Foreskin melanocyte (primary cell): ENCODE measurements at places on chromosomes 1 and 21.

- peak; percentile 26 for DNase-seq
Observed at GRCh38 chr1:223531742-223532341, 133.7 kb downstream of the CAPN8 start.

- no peak for DNase-seq
Observed at GRCh38 chr1:165431079-165431478, 13.8 kb downstream of the RXRG start.

- no peak for DNase-seq
Observed at GRCh38 chr1:83790446-83790845, 208.5 kb downstream of the TTLL7 start.

- DNase-seq, result no peak
Observed at GRCh38 chr21:24617819-24618218, 989.5 kb downstream of the MRPL39 start.

DNA sequence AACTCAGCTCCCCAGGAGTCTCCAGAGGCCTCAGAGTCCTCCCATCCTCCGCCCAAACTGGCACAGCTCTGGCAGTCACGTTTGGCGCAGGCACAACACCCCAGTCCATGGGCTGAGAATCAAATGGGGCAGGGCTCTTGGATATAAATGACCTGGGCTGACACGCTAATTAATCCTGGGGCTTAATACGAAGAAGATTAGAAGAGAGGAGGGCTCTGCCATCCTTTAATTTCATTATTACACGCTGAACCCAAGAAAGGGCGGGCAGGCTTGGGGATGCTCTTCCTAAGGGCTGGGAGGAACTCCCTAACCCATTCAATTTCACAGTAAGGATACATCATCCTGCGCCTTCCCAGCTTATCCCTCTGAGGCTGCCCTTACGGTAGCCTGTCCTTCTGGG lies 2.4 kb downstream of the GRIK3 start:
- no peak for DNase-seq

DNA sequence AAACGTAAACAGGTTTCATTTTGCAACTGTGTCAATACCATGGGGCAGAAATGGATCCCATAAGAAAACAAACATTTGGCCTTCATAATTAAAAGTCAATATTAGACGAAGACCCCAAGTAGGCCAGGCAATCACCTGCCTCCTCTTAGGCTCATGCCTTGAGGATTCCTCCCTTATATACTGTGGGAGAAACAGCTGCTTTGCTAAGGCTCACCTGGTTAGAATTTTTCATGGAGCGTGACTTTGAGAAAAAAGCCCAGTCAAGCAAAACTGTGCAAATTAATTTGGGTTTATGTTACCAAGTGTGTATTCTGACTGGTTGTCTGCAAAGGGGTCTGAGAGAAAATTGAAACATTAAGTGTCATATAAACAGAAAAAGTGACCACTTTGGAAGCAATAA lies 605.3 kb upstream of the USP24 start:
- no peak for DNase-seq

DNA sequence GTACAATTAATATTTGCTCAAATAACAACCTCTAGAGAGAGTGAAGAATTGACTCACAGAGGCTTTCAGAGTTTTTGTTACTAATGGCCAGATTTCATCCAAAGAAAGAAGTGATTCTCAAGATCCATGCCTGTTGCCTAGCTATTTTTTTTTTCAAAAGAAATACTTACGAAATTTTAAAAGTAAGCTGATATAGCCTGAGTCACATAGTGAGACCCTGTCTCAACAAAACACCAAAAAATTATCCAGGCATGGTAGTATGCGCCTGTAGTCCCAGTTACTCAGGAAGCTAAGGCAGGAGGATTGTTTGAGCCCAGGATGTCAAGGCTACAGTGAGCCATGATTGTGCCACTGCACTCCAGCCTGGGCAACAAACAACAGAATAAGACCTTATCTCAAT lies 14.6 kb downstream of the PALMD start:
- DNase-seq, result no peak

- DNase-seq, result peak; percentile 24
Observed at GRCh38 chr1:65009724-65010420, 43.5 kb upstream of the JAK1 start.

GRCh38 chr1:173489149-173489600 lies 12.0 kb downstream of the PRDX6 start:
- no peak for DNase-seq

- DNase-seq, result no peak
Observed at GRCh38 chr1:37255136-37255795, 219.1 kb upstream of the ZC3H12A start.

- no peak for DNase-seq
Observed at GRCh38 chr1:177976596-177976995, 6.7 kb upstream of the SEC16B start.

DNA sequence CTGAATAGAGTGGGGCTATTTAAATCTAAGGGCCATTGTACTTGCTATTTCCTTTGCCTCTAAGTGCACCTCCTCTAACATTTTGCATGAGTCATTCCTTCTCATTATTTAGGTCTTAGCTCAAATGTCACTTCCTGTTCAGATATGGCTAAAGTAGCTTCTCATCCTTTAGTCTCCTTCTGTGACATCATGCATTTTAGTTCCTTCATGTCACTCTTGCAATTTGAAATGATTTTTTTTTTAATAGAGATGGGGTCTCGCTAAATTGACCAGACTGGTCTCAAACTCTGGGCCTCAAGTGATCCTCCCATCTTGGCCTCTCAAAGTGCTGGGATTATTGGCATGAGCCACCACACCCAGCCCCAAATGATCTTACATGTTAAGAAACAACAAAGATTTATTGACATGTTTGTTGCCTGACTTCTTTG lies 6.6 kb downstream of the TBX19 start:
- DNase-seq, result peak; percentile 19

DNA sequence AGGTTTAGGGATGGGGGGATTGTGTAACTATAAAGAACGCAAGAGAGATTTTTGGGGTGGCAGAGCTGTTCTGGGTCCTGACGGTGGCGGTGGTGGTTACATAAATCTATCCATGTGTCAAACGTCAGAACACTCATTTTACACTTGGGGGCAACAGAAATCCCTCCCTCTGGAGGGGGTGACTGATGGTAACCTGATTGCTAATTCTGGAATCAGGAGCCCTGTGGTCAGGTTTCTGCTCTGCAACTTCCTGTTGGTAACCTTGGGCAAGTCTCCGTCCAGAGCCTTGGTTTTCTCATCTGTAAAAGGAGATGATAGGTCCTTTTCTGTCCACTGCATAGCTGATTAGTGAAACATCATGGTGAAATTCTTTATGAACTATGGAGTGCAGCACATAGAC lies 40.9 kb downstream of the ALPL start:
- no peak for DNase-seq

- no peak for DNase-seq
Observed at GRCh38 chr1:113246929-113247328, 143.4 kb upstream of the MAGI3 start.

GRCh38 chr1:207812778-207813511 lies 61.1 kb downstream of the CD46 start:
- no peak for DNase-seq

GRCh38 chr1:182249201-182249676 lies 142.4 kb downstream of the GLUL start:
- no peak for DNase-seq

DNA sequence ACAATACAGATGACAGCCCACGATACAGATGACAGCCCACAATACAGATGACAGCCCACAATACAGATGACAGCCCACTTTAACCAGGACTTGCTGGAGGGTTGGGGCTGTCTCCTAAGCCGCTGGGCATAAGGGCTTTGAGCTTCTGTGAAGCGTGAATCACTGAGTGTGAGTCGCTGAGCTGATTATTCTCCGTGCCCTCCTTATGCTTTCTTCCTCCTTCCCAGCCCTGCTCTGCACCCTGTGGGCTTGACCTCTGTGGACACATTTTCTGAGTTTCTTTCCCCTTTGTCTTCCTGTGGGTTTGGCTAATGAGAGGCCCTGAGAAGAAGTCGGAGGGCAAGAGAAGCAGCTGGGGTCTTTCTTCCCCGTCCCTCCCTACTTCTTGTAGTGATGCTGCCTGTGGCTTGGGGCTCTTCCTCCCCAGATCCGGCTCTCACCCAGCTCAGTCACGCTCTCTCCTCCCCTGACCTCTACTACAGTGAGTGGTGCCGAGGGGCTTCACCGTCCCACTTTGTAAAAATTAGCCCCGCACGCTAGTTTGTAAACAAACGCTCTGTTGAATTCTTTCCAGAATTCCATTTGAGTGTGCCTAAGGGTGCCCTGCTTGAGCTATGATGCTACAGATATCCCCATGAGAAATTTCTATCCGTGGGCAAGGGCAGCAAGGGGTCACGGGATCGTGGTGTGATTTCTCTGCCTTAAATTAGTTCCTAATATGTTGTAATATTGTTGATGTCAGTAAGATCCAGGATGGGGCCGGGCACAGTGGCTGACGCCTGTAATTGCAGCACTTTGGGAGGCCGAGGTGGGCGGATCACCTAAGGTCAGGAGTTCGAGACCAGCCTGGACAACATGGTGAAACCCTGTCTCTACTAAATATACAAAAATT lies 46.4 kb upstream of the SOD1 start:
- peak; percentile 74 for DNase-seq

DNA sequence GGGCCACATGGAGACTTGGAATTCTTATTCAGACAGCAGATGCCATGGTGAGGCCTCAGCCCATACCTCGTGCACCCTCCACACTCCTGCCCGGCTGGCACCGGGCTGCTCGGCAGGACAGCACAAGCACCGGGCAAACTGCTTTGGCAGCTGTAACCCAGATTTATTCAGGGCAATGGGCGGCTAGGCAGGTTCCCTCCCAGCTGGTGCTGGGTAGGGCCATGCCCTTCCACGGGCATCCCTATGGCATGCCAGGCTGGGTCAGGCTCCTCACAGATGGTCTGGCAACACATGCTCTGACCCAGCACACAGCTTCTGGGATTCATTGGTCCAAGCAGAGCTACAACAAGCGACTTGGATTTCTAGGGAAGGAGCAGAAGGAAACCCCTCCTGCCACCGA lies 53.4 kb downstream of the ATP1A1 start:
- DNase-seq, result no peak

GRCh38 chr21:31397515-31397926 lies 53.5 kb upstream of the TIAM1 start:
- peak; percentile 87 for DNase-seq

DNA sequence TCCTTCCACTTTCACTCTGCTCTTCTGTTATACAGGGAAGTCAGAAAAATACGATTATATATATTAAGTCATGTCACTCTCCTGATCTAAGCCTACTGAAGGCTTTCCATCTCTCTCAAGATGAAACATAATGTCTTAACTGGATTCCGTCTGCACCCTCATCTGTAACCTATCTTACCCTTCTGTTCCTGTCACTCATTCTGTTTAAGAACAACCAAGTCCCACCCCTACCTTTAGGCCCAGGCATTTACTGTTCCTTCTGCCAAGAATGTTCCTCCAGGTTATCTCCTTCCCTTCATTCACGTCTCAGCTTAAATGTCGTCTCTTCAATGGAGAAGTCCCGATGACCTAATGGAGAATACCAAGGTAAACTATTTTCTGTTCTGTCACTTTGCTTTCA lies 1802.4 kb downstream of the MRPL39 start:
- DNase-seq, result no peak

- DNase-seq, result no peak
Observed at GRCh38 chr1:201430776-201431175, 9.2 kb upstream of the TNNI1 start.

- no peak for DNase-seq
Observed at GRCh38 chr1:247548092-247548491, 842 bp upstream of the GCSAML start.

GRCh38 chr1:65955071-65955470 lies 162.4 kb downstream of the PDE4B start:
- peak; percentile 78 for DNase-seq

GRCh38 chr1:181151378-181152326 lies 63.2 kb downstream of the IER5 start:
- DNase-seq, result no peak

DNA sequence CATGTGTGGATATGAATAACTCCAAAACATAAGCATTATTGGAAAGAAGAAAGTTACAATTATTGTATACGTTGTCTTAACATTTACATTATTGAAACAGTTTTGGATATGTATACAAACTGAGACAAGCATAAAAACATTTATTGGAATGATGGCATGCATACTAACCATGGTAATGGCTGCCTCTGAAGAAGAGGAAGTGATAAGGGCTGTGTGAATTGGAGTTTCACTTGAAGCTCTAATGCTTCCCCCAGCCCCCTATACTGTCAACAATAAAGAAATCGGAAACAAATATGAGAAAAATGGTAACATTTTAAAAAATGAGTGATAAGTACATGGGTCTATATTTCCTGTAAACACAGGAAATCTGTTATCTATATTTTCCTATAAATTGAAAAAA lies 367.7 kb upstream of the DPYD start:
- DNase-seq, result no peak
